ENCODE measurements at places on chromosomes 16 and 17. TPM values are rescaled to one million over a fixed set of nuclear protein-coding genes. Genes with fewer than 3 reads are reported as not detected.

DNA sequence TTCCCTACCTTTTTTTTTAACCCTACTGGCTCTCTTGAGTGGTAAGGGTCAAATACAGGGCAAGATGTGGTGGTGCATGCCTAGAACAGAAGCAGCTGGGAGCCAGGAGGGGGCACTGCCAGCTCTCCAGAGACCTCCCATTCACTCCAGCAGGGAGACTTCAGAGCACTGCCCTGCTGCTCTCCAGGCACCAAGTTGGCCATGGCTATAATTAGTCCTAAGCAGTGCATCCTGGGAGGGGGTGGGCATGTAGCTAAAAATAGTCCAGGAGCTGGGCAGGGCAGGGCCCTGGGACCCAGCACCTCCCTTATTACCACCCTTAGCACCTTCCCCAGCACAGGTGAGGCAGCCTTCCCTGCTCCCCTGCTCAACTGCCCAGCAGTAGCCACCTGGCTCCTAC is 3.5 kb downstream of the CORO6 start:
- DNase-seq: peak; percentile 70

- peak; percentile 93 for DNase-seq
Observed at GRCh38 chr17:81519284-81520020, 6.9 kb upstream of the ACTG1 start.

- no peak for DNase-seq
Observed at GRCh38 chr17:2172077-2172851, 117.4 kb downstream of the HIC1 start.

GRCh38 chr16:54106057-54106456 is 180.5 kb downstream of the IRX3 start:
- DNase-seq: no peak

GRCh38 chr16:8585857-8586256 is 4.5 kb downstream of the TMEM114 start:
- DNase-seq: no peak

DNA sequence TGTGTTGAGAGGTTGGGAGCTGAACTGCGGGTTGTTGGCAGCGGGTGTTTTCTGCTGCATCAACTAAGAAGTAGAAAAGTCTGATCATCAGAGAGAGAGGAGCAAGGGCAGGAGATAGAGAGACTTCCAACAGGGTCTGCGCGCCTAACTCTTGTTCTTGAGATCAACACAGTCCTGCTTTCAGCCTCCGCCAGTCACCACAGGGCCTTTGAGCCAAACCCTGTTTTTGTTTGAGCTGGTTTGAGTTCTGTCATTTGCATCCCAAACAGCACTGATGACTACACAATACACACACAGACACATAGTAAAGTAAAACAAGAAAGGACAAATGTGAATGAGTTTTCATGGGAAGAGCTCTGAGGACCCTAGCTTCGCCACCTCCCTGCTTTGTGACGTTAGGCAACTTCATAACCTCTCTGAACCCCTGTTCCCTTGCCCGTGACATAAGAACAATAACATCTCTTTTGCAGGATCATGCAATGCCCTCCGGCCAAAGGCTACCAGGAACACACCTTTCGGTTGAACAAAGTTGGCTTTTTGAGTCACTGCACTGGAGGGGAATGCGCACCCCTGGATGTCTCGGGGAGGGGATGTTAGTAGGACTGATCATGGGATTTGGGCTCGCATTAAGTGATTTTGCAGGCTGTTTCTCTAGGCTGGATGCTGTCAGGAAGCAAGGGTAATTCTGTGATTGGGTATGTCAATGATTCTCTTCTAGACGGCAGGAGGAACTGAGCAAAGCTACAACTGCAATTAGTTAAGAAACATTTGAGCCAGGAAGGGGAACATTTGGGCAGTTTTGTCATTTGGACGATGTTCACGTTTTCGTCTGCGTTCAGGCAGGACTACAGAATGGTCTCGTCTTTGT is 92.3 kb downstream of the C16orf78 start:
- DNase-seq: peak; percentile 25

DNA sequence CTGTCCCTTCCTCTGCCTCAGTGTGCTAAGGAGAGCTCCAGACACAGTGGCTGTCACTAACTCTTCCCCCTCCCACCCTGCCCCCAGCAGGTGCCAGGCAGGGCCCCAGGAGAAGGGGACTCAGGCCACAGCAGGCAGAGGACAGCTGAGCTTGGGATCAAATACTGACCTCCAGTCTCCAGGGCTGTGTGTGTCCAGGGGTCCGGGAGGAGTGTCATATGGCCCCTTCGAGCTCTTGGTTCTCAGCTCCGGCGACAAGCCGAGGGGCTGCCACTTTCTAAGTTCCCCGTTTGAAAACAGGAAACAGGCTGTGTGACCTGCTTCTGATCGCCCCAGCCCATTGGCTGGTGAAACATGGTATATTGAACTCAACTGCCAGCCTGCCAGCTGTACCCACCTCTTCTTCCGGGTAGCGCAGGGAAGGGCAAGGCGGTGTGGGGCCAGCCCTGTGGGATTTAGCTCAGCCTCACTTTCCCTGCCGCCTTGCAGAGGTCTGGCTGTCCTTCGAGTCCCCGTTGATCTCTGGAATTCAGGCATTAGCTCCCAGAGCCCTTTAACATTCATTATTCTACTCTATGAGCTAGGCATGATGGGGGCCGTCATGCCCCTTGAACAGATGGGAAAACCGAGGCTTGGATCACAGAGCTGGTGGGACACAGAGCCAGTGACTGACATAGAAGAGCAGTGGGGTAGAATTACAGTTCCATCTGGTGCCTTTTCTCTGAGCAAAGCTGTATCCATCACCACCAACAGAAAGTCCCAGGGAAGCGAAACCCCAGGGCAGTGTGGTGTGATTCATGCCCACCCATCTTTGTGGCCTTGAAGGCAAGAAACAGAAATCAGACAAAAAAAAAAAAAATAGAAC is at the start of gene SNX20:
Gene SNX20 (minus strand): TSS at position 292 of the 865 bp plus-strand sequence. CDS start 3,786 bp downstream, outside the sequence.
- DNase-seq: peak; percentile 31

- no peak for DNase-seq
Observed at GRCh38 chr16:70680495-70681381, 5.1 kb downstream of the MTSS2 start.

The TP53TG3 gene
- not detected for total RNA-seq

The KRTAP4-9 gene
- total RNA-seq: not detected

The HCRT gene
- total RNA-seq: 0.26 TPM
